ENCODE measurements at places on chromosomes 1 and 21.

- DNase-seq: no peak
Observed at GRCh38 chr1:104745875-104746274, 996.2 kb downstream of the AMY1C start.

DNA sequence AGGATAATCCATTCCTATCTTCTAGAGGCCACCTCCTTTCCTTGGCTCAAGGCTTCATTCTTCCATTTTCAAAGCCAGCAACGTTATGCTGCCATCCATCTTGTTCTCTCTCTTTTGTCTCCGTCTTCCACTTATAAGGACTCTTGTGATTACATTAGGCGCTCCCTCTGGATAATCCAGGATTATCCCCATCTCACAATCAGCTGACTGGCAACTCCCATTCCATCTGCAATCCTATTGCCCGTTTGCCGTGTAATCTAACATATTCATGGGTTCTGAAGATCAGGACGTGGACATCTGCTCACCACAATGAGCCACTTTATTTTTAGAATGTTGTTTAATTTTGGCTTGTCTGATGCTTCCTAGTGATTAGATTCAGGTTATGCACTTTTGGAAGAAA lies 89.3 kb downstream of the EBNA1BP2 start:
- no peak for DNase-seq

DNA sequence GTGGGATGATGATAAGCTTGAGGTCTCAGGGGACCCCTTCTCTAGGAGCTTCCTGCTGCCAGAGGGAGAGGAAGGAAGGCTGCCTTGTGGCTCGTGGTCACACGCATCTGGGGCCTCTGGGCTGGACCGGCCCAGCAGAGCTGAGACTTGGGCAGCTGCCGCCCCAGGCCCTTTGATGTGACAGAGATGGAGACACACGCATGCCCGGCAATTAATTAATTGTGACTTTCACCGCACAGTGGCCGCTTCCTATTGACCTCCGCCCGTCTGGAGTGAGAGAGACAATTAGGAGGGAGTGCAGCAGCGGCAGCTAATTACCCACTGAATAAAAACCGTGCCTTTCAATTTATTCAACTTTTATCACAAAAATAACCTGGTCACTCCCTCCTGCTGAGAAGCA lies 16.6 kb upstream of the C1QA start:
- no peak for DNase-seq

DNA sequence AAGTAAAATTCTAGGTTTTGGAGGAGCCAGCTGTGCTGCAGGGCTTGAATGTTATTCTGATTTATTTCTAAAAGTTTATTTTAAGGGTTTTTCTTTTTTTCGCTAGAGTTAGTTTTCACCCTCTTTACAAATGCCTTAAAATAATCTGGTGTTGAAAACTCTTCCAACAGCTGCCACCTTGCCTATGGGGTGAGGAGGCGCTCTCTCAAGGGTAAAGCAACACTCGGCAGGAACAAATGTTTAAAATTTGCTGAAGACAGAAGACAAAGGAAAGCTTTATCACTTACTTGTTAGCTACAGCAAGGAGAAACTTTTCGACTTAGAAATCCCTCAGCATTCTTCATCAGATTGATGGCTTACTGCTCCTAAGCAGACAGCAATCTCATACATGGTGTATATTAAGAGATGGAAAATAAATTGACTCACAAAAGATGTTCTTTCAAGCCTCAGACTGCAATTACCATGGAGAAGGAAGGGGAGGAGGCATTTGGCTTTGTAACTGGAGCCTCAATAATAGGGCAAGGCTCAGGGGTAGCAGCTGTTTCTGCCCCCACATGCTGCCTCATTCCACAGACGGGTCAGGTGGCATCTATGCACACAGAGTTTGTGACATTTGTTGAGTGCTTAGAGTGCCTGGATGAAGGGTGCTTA lies 79.8 kb upstream of the RALGPS2 start:
- no peak for DNase-seq

DNA sequence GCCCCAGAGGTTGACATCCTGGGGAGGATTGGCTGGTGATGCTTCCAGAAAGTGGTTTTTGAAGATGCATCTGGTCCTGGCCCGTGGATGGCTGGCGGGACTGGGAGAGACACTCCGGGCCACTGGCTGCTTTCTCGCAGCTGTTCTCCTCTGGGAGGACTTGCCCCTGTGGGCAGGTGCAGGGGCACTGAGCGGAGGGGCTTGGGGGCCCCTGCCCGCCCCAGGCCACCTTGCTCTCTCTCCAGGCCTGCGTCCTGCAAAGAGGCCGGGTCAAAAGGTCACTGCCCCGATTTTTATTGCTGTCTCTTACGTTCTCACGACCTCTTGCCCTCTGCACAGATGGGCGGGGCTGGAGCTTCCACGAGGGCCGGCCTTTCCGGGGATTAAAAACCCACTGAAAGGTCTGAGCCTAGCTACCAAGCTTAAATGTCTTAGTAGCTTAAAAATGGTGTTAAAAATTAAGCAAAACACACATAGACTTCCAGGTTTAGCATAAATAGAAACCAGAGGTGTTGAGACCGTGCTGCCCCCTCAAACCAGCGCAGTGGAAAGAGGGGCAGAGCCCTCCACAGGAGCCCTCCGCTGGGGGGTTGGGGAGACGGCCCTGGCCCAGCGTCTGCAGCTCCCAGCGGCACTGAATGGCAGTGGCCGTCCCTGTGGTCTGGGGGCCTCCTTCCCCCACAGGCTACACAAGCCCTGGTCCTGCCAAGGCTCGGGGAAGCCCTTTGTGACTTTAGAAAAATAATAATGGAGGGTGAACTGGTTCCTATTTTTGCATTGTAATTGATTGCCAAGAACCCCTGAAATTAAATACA lies 43.9 kb downstream of the SKI start:
- no peak for DNase-seq

- no peak for DNase-seq
Observed at GRCh38 chr1:105894006-105894405, 1162.5 kb upstream of the PRMT6 start.

DNA sequence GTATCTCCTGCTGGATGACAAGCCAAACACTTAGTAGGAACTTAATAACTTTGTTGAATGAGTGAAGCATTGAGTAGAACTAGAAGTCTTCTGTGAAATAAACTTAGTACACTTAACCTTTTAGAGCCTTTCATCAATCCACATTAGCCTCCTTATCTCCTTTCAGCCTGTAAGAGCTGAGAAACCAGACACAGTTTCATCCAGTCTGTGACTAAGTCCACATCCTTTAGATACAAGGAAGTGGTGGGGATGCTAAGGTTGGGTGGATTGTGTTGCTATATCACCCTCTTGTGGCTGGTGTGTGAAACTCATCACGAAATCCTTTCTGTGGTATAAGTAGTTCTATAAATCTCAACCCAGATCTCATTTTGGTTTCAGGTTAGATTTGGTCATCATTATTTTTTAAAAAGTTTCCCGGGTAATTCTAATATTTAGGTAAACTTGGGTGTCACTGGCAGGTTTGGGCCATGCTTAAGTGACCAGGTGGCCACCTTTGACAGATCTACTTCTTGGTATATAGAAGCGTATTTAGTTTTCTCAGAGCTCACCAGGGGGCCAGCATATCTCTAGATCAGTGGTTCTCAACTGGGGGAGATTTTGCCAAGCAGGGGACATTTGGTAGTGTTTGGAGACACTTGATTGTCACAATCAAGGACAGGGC lies 27.8 kb upstream of the CD84 start:
- DNase-seq: peak; percentile 76

DNA sequence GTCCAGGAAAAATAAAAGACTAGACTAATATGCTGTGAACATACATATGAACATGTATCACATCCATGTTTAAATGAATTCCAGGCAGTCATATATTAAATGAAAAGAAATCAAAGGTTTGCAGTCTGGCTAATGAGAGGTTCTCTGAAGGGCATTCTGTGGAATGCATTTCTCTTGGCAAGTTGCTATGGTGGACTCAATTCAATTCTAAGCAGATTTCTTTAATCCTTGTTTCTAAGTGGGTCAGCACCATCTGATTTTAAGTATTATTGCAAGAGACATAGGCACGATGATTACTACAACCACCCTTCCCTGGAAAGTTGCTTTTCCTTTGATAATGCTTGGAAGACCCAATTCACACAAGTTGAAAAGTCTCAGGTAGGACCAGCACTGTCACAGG lies 23.9 kb upstream of the ABCA4 start:
- DNase-seq: no peak

- DNase-seq: no peak
Observed at GRCh38 chr1:231424950-231425805, 3.1 kb upstream of the EGLN1 start.

DNA sequence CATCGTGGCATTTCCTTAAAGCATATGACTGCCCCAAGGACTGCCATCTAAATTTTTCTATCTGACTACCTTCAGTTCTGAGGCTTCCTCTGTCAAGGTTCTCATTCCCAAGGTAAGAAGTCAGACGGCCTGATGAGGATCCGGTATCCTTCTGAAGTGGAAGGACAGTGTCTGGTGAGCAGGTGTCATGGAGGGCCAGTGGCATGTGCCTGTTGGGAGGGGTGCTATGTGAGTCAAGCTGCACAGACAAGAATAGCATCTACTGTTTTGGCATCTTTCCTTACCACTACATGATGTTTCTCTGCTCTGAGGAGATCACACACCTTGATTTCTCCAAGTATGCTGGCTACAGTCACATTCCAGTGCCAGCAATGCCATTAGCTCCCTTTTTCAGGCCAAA lies 99.6 kb upstream of the RGS1 start:
- no peak for DNase-seq

DNA sequence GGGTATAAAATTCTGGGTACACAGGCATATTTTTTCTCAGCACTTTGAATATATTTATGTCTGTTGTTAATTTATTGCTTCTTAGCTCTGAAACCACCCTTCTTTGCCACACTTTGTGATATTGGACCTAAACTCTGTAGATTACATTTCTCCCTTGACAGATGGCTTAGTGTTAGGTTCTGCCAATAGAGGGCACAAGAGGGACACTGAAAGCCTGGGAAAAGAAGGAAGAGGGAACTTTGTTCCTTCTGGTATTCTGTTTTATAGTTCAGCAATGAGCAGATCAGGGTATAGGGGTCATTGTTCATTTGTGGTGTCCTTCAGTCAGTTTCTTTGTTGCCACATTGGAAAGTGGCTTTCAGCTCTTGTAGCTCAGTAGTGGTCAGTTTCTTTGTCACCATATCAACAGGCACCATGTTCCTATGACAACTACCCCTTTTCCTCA lies 423.5 kb upstream of the PROX1 start:
- DNase-seq: no peak

DNA sequence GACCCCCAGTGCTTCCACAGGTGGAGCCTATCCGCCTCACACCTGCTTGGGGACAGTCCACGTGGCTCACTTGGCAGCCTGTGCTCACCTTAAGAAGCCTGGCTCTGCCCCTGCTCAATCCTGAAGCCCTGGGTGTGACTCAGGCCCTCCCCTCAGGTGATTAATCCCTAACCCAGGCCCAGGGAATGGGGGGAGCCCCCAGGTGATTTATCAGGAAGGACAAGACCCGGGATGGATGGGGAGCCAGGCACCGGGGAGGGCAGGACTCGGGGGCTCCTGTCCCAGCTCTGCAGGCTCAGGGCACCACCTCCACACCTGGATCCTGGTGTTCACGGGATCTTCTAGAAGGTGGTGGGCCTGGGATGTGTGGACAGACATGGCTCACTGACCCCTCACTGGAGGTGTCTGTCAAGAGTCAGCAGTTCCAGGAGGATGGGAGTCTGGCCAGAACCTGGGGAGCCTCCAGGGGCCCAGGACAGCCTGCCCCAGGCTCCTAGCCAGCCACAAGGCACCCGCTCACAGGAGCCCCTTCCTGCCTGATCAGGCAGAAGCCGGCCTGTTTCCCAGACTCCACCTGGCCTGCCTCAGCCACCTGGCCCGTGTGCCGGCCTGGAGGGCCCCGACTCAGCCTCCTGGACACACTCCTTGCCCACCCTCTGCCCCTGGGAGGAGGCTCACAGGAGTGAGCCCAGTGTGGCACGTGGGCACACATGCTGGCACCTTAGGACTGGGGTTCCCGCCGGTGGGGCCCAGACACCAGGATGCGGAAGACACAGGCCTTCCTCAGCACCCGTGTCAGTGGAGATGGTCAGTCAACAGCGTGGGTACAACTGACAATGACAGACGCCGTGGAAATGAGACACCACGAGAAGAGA lies 38.6 kb upstream of the COL6A1 start:
- no peak for DNase-seq

GRCh38 chr1:154405747-154406571 lies 816 bp downstream of the IL6R start:
- peak; percentile 38 for DNase-seq

GRCh38 chr1:81121306-81121705 lies 679.4 kb upstream of the ADGRL2 start:
- DNase-seq: no peak

DNA sequence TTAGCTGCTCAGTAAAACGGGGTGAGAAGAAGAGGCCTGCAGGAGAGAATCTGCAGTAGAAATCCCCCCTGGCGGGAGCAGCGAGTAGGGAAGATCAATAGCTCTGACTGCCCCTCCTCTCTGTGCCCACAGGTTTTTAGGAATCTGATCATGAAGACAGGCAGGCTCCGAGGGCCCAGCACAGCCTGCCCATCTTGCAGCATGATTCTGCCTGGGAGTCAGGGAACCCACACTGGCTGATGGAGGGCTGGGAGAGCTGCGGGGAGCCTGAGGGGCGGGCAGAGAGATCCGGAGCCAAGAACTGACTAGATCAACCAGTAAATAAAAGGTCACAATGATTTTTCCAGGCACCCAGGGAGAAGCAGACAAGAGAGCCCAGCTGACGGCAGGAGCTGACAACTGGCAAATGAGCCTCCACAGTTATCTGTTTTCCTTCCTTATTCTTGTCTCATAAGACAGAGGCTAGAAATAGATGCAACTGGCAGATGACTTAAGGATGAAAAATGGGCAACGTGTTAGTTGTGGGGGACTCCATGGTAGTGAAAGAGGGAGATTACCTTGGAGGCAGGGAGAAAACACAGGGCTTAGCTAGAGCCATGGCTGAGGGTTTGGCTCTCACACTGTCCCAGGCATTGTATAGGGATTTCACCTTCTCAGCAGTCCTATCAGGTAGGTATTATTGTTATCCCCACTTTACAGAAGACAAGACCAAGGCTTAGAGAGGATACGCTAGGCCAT lies 116.2 kb downstream of the PLXNA2 start:
- no peak for DNase-seq

GRCh38 chr1:162397943-162398560 lies 13.9 kb downstream of the SH2D1B start:
- no peak for DNase-seq

GRCh38 chr1:2856066-2856390 lies 54.5 kb upstream of the TTC34 start:
- DNase-seq: no peak

GRCh38 chr21:8998946-8999681 lies 1522.3 kb upstream of the TPTE start:
- DNase-seq: no peak

Data from astrocyte of the spinal cord (primary cell).